Calu3 (cell line): ENCODE measurements at places on chromosomes 6 and 20. TPM values are rescaled to one million over a fixed set of nuclear protein-coding genes. Genes with fewer than 3 reads are reported as not detected.

DNA sequence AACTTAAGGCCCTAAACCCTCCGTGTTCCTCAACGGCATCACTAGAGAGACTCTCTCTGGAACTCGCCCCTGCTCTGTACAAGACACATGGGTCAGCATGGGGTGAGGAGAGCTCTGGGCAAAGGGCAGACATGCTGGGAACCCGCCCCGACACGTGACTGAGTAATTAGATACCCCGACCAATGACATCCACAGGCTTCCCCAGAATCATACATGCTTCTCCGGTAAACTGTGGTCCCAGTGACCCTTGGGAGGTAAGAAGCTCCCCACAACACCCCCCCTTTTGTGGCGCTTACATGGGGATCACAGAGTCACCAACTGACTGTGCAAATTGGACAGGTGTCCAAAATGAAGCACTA lies 31.7 kb upstream of the RPS6KA2 start:
- no peak for DNase-seq

DNA sequence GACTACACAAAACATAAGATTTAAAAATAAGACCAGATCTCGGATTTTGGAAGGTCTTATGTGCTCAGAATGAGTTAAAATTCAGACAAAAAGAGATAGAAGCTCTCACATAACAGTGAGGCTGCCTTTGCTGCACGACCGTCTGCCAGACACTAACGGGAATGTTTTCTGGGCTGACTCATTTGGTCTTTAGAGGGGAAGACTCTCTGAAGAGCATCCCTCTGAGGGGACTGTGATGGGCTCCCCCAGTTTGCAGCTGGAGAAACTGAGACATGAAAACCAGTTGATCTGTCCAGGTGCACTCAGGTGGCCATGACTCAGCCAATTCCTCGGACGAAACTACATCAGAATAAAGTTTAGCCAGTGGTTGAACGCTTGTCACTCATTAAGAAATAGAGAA lies 153.9 kb downstream of the RNASET2 start:
- DNase-seq, result no peak

The POPDC3 gene
- total RNA-seq, result 2.8 and 3.8 TPM in 2 replicates

- DNase-seq, result no peak
Measured at GRCh38 chr6:143708889-143709288, 31.1 kb downstream of the PHACTR2 start.

The FERMT1 gene
- 18.5 and 23.5 TPM in 2 replicates for total RNA-seq

GRCh38 chr20:60220706-60221105 lies 262.5 kb downstream of the CDH26 start:
- DNase-seq, result no peak

DNA sequence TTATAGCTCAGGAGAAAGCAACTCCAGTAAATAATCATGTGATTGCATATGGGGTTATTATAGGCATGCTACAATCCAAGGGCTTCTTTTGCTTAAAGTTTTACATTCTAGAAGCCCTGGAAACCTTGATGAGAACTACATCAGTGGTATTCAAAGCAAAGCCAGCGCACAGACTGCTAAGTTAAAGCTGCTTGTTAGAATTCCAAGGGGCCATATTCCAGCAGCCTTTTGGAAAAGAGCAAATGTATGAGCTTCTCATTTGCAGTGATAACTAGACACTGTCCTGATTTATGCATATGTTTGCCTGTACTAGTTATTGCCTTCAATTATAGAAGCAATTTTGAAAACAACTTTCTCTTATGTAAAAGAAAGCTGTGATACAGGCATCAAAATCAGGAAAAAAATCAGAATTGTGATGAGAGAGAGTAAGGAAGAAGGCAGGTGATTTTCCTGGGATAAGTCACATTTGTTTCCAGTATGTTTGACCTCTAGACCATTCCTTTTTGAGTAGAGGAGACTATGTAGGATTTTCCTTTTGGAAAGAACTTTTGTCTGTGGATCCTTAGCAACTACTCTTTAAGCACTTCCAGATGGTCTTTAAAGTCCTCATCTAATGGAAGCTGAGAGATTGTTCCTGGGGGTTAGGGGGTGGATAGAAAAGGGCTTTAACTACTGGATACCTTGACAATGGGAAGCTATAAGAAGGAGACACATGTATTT lies 159.2 kb downstream of the PLCB4 start:
- DNase-seq, result no peak

The SLA2 gene
- not detected in 2 replicates for total RNA-seq

DNA sequence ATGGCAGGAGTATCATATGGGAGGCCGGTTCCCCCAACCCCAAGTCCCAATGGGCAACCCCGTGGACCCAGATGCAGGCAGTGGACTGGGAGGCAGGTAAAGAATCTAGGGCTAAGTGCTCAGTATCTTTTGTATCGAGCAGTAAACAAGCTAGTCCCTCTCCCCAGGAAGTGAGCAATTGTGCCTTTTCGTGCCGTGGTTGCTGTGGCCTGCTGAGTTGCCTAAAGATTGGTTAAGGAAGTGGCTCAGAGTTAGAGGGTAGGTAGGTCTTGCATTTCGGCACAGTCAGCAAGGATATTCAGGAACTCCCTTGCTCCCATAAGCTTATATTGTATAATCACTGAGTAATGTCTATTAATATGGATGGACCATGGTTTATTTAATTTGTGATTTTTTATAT lies 1.3 kb upstream of the DNAH8 start:
- DNase-seq, result no peak

The COL11A2 gene
- total RNA-seq, result 1.8 TPM in 2 replicates

DNA sequence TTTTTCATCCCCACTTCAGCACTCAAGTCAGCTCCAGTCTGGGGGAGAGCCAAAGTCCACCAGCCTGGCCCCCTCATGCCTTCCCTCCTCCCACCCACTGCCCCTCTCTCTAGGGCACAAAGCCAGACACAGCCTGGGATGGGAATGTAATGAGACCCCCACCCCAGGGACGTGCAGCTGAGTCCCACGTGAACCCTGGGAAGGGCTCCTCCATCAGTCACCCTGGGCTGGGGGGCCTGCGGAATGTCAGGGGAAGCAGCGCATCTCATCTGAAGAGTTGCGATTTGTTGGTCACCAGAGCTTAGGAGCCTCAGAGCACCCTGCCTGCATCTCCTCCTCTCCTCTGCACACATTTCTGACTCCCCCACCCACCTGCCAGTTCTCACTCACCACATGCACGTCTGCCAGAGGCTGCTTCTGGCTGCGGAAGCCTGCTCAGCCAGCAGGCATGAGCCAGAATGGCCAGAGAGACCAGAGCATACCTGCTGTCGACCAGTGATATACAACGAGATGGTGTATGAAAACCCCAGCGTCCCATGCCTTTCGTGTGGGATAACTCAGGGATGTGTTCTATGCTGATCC lies 167.1 kb upstream of the TOP1 start:
- DNase-seq, result no peak

GRCh38 chr20:18225632-18226031 lies 62.7 kb upstream of the ZNF133 start:
- no peak for DNase-seq

GRCh38 chr6:30857549-30857948 lies 26.8 kb upstream of the DDR1 start:
- no peak for DNase-seq

The PPP1R3G gene
- total RNA-seq, result 0.07 and 0.20 TPM in 2 replicates

GRCh38 chr6:145829950-145830349 lies 15.4 kb upstream of the FBXO30 start:
- DNase-seq, result no peak

GRCh38 chr6:87971605-87972262 lies 75.9 kb upstream of the SPACA1 start:
- no peak for DNase-seq

- no peak for DNase-seq
Measured at GRCh38 chr20:7765221-7765620, 175.0 kb downstream of the HAO1 start.

The VSX1 gene
- not detected in 2 replicates for total RNA-seq

- DNase-seq, result no peak
Measured at GRCh38 chr6:121201105-121201504, 133.2 kb downstream of the TBC1D32 start.

GRCh38 chr6:121393731-121394505 lies 41.5 kb upstream of the GJA1 start:
- DNase-seq, result no peak

GRCh38 chr6:47366335-47366890 lies 56.7 kb upstream of the TNFRSF21 start:
- no peak for DNase-seq

GRCh38 chr6:10237298-10238038 lies 177.4 kb downstream of the TFAP2A start:
- peak; percentile 46 for DNase-seq

GRCh38 chr6:121657972-121658371 lies 222.5 kb downstream of the GJA1 start:
- DNase-seq, result no peak

- peak; percentile 83 for DNase-seq
Measured at GRCh38 chr20:3846740-3847428, at the start of gene MAVS. Gene MAVS (plus strand): TSS chr20:3846834. CDS start chr20:3854625, 7,791 bp downstream.

The EYA2 gene
- 0.32 and 0.35 TPM in 2 replicates for total RNA-seq

The ADGRF5 gene
- total RNA-seq, result 0.07 and 0.24 TPM in 2 replicates

- DNase-seq, result no peak
Measured at GRCh38 chr6:148934539-148934938, 187.7 kb downstream of the UST start.

GRCh38 chr6:47478233-47479139 lies 897 bp downstream of the CD2AP start:
- DNase-seq, result no peak

DNA sequence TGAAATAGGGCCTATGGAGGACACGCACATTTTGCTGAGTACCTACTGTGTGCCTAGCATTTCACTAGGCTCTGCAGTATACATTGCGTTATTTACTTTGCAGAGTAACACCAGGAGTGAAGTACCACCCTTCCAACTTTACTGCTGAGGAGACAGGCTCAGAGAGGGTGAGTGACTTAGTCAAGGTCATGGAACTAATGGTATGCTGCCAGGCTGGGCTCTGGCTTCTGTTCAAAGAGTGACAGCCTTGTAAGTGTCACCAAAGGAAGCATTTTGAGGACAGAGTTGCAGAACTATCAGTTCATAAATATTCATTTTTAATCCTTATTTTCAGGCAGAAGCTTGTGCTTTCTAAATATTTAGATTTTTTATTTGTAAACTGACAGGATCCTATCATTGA lies 754.9 kb upstream of the CHD6 start:
- no peak for DNase-seq

The RAB5IF gene
- 235 and 250 TPM in 2 replicates for total RNA-seq

GRCh38 chr20:48951041-48951440 lies 29.5 kb downstream of the ARFGEF2 start:
- DNase-seq, result no peak

DNA sequence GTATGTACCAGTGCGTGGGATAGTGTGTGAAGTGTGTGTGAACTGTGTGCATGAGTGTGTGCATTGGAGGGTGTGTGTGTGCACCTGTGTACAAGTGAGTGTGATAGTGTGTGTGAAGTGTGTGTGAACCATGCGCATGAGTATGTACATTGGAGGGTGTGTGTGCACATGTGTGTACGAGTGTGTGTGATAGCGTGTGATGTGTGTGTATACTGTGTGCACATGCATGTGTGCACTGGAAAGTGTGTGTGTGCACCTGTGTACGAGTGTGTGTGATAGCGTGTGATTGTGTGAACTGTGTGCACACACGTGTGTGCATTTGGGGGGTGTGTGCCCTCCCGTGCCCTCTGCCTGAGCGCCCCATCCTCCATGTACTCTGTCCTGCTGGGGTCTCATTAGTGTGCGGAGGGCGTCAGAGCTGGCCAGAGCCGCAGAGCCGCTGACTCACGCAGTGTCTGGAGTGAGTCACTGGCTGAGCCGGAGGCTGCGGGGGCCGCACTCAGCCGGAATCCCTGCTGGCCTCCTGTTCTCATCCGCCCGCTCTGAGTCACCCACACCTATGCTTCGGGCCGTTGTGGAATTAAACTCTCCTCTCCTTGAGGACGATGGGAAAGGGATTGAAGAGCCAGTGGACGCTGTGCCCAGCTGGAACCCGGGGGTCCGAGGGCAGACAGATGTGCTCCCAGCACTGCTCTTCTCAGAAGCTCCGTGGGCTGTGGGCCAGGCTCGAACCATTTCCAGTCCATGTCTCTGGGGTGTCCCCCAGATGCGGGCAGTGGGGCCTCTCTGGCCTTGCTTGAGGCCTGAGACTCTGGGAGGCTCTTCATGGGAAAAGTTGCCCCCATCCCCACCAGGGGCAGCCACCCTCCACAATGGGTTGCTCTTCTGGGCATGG lies 27.3 kb upstream of the STX16 start:
- DNase-seq, result peak; percentile 93

DNA sequence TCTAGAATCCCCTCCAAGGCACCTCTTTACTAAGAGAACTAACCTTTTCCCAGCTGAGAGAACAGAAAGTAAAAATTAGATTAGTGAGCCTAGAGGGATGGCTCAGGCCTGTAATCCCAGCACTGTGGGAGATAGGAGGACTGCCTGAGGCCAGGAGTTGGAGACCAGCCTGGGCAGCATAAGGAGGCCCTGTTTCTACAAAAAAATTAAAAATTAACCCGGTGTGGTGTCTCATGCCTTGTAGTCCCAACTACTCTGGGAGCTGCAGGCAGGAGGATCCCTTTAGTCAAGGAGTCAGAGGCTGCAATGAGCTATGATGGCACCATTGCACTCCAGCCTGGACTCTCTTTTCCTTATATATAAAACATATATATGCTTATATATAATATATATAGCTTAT lies 5.5 kb upstream of the OOEP start:
- no peak for DNase-seq

GRCh38 chr20:25402583-25402982 lies 4.9 kb upstream of the GINS1 start:
- no peak for DNase-seq

The CPXM1 gene
- 0.14 and 0.29 TPM in 2 replicates for total RNA-seq

DNA sequence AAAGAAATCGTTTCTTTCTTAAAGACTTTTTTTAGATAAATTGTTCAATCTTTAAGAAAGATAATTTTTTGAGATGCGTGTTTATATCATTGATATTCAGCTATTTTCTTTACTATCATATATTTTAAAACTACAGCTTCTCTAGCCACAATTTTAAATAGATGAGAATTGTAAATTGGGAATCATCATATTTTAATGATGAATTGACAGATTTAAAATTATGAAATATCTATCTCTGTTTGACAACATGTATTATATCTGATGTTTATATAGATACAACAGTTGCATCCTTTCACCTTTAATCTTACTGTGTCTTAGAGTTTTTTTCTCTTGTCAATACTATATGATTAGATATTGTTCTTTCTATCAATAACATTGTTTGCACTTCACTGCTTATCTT lies 762.3 kb upstream of the GJE1 start:
- DNase-seq, result no peak
